ENCODE measurements at places on chromosomes 12 and 14.

DNA sequence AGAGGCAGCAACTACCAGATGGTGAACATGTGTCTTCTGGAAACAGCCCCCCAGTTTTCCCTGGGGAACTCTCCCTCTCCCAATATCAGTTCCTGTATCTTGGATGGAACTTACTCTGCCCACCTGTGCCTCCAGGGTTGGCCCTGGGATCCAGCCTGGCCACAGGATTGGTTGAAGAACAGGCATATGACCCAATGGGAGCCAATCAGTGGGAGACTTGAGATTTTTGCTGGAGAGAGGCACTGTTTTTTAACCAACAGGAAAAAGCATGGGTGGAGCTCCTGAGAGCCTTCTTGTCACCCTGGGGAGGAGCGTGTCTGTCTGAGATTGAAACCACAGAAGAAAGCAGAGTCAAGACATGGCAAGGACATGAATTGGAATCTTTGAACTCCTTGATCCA, 33.6 kb upstream of the COX6A1 start:
- no peak for DNase-seq

DNA sequence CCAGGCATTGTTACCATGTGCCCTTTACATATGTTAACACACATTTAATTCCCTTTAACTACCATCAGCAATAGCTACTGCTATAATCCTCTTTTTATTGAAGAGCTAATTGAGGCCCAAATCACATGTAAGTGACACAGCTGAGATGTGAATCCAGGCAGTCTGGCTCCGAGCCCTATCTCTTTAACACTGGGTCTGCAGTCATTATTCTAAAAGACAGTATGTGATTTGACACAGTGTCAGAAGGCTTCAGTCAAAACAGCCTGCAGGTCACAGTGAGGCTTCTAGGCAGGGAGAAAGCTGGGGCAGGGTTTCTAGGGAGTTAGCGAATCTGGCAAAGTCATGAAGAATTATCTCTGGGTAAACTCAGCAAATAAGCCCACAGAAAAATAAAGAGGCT, 148.2 kb downstream of the KIF21A start:
- DNase-seq: no peak

DNA sequence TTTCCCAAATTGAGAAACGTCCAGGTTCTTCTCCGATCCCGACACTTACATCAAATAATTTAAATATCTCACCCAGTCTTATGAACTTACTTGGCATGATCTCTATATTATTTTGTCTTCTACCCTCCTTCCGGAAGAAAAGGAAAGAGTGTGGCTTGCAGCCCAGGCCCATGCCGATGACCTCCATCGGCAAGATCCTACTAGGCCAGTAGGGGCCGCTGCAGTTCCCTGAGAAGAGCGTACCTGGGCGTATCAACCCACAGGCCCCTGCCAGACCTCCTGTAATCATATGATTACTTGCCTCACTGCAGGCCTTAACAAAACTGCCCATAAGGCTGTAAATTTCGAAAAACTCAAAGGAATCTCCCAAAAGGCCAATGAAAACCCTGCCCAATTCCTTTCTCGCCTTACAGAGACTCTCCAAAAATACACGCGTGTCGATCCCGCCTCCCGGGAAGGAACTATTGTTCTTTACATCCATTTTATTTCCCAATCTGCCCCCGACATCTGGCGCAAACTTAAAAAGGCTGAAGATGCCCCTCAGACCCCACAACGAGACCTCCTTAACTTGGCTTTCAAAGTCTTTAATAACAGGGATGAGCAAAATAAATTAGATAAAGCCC, 69.6 kb downstream of the MOK start:
- DNase-seq: peak; percentile 8

GRCh38 chr12:52358575-52359350, 8.5 kb downstream of the KRT85 start:
- no peak for DNase-seq

GRCh38 chr14:30874120-30874998, at the start of gene COCH:
TSS of gene COCH (plus strand) at chr14:30874559. CDS start at chr14:30874939, 380 bp downstream.
- DNase-seq: peak; percentile 55

- DNase-seq: no peak
Measured at GRCh38 chr12:64746663-64747062, 12.5 kb downstream of the GNS start.

DNA sequence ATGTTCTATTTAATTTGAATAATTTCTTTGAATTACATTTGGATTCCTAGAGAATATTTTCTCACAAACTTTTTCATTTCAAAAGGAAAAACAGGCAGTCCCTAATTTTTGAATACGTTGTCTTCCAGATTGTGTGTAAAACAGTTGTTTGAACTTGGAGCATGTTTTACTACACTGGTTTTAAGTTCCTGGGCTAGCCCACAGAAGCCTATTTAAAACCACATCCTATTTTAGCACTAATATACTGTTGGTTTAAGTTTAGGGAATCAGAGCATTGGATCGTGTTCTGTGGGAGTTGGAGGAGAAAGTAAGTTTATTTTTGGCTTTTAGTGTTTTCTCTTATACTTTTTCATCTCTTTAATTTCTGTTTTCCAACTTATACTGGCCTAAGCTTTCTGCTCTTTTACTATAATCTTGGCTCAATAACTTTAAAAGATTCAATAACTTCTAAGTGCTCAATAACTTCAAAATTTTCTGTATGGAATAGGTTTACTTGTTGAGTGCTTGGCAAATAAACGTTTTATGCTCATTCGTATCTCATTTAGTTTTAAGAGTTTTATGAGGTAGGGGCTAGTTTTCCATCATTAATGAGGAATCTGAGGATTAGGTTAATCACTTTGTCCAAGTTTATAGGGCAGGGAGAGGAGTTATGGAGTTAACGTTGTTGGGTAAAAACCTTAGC, 14.9 kb downstream of the LEMD3 start:
- no peak for DNase-seq

DNA sequence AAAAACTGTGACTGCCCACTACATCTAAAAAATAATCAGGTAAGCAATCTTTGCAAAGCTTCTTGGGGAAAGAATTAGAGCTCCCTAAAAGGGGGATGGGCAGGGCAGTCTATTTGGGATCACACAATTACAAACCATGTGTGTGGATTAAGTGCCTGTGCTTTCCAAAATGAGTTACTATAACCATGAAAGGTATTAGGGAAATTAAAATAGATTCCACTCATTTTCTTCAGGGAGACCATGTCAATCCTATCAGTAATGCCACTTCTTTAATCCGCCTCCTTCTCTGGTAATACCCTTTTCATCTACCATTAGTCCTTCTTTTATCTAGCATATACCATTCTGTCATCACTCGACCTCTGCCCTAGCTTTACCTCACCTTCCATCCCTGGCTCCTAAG, 53.7 kb downstream of the PAWR start:
- no peak for DNase-seq

DNA sequence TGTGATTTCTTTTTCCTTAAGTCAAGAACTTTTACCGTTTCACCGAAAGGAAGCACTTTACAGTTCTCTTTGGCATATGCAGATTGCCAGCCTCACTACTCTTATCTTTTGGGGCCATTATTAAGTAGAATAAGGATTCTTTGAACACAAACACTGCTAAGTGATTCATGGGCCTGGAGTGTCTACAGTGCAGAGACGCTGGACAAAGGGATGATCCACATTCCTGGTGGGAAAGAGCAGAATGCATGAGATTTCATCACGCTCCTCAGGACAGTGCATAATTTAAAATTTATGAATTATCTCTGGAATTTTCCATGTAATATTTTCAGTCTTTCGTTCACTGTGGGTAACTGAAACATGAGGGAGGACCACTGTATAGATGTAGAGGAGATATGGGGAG, 90.2 kb downstream of the TTLL5 start:
- no peak for DNase-seq

DNA sequence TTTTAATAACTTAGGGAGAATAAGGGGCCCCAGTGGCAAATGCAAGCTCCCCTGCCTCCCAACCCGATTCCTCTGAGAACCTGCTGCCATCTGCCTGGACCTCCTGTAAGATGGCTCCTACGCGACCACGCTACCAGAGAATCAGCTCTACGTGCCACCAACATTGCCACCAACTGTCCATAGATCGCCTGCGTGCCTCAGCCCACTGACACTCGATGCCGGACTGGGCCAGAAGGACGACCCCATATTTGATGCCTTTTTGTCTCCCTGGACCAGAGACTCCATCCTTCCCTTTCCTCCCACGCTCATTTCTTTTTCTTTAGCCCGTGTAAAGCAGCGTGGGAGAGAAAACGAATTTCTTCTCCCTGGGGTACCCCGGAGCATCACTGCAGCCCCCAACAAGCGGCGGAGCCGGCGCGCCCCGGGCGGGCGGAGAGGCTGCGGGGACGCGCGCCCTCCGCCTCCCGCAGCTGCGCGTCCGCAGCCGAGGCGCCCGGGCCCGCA, 565 bp upstream of the KLHL42 start:
- no peak for DNase-seq

DNA sequence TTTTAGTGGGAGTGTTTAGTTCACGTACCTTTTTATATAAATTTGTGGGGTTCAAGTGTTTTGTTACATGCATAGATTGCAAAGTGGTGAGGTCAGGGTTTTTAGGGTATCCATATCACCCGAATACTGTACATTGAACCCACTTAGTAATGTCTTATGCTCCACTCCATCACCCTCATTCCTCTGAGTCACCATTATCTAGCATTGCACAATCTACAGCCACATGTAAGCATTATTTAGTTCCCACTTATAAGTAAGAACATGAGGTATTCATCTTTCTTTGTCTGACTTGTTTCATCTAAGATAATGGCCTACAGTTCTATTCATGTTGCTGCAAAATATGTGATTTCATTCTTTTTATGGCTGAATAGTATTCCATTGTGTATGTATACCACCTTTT, 583.7 kb upstream of the LRFN5 start:
- DNase-seq: no peak

GRCh38 chr12:2641761-2642160, 153.0 kb upstream of the FKBP4 start:
- DNase-seq: no peak

- peak; percentile 89 for DNase-seq
Measured at GRCh38 chr14:92106143-92106926, at the start of gene ATXN3. TSS of gene ATXN3 (minus strand) at chr14:92106582. CDS start at chr14:92106552, 30 bp downstream.
